ENCODE measurements at places on chromosomes 11 and 22.
A peak's percentile ranks its signal among the peaks of the same experiment; 100 is the strongest.

- no peak for DNase-seq
Observed at GRCh38 chr22:37218771-37219411, 6.6 kb upstream of the SSTR3 start.

DNA sequence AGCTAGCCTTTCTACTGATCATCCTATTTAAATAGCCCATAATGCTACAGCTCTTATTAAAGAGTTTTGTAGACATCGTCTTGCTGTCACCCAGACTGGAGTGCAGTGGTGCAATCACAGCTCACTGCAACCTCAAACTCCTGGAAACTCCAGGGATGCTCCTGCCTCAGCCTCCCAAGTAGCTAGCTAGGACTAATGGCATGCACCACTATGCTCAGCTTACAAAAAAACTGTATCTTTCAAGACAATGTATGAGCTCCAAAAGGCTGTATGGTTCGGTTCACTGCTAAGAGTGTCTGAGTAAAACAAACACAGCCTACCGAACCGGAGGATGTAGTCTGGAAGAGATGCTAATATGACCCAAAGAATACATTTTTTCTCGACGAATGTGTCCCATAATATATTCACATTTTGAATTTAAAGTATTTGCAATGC, 2.6 kb downstream of the TAF1D start:
- DNase-seq, result peak; percentile 31

DNA sequence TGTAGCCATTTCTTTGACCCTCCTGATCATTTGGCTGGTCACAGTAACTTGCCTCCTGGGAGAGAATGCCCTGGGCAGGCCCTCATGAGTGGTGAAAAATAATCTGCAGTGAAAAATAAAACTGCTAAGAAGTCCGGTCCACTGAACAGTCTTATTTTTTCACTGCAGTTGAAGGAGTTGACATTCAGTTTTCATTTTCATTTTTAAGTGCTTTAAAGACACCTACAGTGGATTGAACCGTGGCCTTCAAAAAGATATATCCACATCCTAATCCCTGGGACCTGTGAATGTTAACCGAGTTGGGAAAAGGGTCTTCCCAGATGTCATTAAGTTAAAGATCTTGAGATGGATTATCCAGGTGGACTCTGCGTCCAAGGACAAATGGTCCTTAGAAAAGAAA, 153.6 kb upstream of the GRK3 start:
- DNase-seq, result no peak

DNA sequence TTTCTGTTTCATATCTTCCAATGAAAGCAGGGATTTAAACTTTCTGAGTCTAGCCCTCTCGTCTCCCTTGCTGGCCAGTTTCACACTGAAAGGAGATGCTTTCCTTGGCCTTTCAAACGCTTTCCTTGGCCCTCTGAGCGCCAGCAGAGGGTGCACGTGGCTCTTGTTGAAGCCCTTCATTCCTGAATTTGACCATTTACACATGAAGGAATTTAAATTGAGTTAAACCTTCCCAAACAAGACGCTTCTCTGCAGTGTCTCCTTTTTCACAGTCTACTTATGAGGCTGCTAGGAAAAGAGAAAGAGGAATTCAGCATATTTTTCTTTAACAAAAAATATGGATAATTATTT, 21.6 kb downstream of the NNMT start:
- peak; percentile 67 for DNase-seq

GRCh38 chr11:101010899-101011298, 118.7 kb downstream of the PGR start:
- DNase-seq, result peak; percentile 3

DNA sequence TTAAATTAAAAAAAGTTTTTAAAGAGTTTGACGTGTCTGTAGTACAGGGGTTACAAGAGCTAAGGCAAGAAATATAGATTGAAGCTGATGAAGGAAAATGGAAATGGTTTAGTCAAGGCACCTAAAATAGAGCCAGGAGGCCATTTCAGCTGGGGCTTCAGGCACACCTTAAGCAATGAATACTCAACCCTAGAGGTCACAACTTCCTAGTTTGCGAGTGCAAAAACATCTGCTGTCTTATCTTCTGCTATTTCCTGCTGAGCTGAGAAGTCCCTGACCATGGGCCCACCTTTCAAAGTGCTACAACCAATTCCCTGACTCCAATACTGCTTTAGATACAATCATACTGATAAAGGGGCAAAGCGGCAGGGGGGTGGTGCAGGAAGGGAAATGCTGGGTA, 87.4 kb downstream of the DLG2 start:
- no peak for DNase-seq

DNA sequence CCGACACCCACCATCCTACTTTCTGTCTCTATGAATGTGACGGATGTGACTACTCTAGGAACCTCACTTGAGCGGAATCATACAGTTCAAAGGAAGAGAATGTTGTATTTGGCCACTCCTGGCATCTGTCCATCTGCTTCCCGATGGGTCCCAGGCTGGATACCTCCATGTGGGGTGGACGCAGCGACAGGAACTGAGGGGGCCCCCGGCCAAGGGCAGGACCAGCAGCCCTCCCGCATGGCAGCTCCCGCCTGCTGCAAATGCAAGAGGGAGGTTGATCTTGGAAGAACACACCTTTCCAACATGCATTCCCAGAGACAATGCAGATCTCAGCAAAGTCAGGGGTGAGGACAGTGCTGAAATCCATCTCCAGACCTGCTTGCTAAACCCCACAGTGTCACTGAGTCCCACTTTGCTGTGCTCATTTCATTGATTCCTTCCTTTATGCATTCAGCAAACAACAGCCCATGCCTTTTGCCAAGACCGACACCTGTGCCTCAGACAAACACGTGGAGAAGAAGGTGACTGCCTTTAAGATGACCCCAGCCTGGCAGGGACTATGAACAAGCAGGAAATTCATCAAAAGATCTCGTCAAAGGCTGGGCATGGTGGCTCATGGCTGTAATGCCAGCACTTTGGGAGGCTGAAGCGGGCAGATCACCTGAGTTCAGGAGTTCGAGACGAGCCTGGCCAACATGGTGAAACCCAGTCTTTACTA, 246.2 kb downstream of the CTTN start:
- no peak for DNase-seq

Measured in EH (cell line).